ENCODE measurements at places on chromosomes 1 and 21.

GRCh38 chr1:85599076-85599491 lies 18.5 kb downstream of the CCN1 start:
- no peak for DNase-seq

DNA sequence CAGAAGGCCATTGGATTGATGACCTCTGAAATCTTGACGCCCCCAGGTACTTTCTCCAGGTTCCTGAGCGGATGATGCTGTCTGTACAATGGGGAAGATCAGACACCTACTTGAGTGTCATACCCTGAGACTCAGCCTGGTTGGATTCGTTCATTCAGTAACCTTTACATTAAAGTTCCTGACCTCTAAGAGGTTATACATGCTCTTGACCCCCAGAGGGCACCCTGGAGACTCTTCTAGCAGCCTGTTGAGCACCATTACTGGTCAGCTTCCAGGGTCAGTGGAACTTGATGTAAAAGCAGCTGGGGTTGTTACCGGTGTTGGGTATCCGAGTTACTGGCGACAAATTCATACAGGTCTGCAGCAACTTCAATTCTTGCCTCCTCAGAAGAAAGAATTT lies 114.3 kb upstream of the ZNF678 start:
- no peak for DNase-seq

- no peak for DNase-seq
These were observed 1.9 kb upstream of the OR13G1 start for GRCh38 chr1:247681288-247681897.

DNA sequence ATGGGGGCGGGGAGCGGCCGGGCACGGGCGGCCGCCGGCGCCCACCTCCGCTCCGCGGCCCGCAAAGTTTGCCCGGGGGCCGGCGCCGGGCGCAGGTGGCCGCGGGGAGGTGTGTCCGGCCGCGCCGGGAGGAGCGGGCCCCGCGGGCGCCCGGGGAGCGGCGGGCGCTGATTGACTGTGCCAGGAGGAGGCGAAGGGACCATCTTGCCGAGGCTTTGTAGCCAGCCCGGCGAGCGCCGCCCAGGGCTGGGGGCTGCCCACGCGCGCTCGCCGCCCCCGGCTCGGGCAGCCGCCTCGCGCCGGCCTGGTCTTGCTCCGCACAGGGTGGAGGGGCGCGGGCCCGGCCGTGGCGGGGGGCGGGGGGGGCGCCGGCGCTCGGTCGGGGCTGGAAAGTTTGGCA lies 432 bp downstream of the EPHB2 start:
- DNase-seq = no peak

DNA sequence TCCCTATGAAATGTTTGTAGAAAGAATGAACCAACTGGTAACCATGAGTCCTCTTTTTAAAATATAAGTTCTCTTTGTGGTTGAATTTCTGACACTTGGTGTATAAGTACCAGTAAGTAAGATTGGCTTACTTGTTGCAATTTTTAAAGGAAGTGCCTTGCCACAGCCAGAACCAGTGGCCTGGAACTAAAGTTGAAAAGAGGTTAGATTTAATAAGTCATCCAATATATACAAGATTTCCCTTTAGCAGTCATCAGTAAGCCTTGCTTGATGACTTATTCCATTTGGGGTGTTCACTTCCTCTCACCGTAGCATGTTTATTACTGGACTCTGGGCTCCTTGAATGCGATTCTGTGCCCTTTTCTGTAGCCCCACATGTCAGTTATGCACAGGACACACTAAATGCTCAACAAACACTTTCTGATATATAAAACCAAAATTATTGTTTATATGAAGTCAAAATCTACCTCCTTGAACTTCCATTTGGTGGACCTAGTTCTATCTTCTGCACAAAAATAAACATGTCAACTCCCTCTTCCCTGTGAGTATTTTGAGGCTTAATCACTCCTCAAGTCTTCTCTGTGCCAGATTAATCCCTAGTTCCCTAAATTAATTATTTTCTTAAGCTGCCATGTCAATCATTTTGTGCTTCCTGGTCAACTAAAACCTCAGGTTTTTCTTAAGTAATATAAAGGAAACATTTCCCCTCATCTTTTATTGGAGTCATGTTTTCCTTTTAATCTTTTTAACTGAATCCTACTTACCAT lies 218.1 kb downstream of the ST6GALNAC3 start:
- DNase-seq = no peak

DNA sequence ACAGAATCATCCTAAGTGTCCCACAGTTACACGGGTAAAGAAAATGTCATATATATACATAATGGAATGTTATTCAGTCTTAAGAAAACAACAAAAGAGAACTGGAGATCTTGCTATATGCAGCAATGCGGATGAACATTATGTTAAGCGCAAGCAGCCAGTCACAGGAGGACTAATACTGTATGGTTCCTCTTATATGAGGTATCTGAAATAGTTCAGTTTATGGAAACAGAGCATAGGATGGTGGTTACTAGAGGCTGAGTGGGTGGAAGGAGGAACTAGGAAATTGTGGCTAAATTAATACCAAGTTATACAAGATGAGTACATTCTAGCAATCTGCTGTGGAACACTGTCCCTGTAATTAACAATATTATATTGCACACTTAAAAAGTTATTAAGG lies 834.3 kb downstream of the KCNT2 start:
- DNase-seq = no peak

Data from AG09319 (cell line).